A673 (cell line): ENCODE measurements at places on chromosomes 4 and X. TPM values are rescaled to one million over a fixed set of nuclear protein-coding genes. Genes with fewer than 3 reads are reported as not detected.
A peak's percentile ranks its signal among the peaks of the same experiment; 100 is the strongest.

Gene SRP72
- 82.9 and 87.4 TPM in 2 replicates for total RNA-seq

Gene HEPH
- total RNA-seq = not detected in 2 replicates

GRCh38 chrX:78747489-78747888, at the start of gene LPAR4:
TSS of gene LPAR4 (plus strand) at chrX:78747720. CDS start at chrX:78754870, 7,150 bp downstream.
- peak; percentile 75 for DNase-seq

- DNase-seq = no peak
These were observed 12.1 kb downstream of the LAMP2 start for GRCh38 chrX:120456973-120457372.

DNA sequence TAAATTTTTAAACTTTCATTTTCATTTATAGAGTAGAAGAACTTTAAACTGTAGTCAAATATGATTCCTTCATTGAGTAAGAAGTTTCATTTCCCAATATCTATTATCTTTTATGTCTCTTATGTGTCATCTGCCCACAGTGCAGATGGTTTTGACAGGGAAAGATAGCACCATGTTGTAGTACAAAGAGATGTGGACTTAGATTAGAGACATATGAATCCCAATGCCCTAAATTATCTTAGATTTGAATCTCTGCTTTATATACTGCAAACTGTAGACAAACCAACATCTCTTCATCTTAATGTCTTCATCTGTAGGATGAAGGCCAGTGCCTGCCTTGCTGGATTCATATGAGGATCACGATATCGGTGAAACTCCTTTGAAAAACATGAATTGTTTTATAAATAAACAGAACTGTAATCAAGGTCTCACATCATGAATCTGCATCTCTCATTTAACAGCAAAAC, 217.5 kb downstream of the BANK1 start:
- no peak for DNase-seq

Gene CLDN24
- not detected in 2 replicates for total RNA-seq

Gene PPP1R3F
- total RNA-seq = 11.4 and 12.3 TPM in 2 replicates
